HTR-8/SVneo (cell line): ENCODE measurements at places on chromosomes 2 and 18.

GRCh38 chr2:196821195-196821594 lies 12.0 kb upstream of the C2orf66 start:
- DNase-seq = no peak

DNA sequence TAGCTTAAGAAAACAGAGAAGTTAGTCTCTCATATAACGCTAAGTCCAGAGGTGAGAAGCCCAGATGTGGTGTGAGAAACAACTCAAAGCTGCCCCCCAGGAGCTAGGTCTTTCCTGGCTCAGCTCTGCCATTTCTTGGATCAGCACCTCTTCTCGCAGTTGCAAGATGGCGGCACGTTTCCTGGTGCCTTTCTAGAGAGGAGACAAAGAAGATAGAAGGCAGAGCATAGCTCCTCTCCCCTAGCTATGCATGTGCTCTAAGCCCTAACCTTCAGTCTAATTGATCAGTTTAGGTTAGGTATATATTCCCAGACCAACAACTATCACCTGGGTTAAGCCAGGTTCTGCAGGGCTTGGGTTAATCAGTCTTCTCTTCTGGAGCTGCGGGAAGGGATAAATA lies 119.5 kb upstream of the RAB12 start:
- DNase-seq = no peak

DNA sequence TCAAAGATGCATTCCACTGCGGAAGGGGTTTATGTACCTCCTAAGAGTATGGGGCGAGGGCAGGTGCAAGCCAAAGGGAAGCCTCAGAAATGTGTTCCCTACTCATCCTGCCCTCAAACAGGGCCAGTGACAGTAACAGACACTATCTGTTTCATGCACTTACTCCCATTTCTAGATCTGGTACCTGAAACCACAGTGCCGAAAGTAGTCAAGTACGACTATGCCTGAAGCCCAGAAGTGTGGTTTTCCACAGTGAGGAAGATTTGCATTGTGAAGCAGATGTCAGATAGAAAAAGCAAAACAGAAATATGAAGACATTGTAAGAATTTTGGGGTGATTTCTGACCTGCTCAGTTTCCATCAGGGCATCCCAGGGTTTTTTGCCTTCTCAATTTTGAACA lies 748.7 kb downstream of the RNF144A start:
- no peak for DNase-seq

DNA sequence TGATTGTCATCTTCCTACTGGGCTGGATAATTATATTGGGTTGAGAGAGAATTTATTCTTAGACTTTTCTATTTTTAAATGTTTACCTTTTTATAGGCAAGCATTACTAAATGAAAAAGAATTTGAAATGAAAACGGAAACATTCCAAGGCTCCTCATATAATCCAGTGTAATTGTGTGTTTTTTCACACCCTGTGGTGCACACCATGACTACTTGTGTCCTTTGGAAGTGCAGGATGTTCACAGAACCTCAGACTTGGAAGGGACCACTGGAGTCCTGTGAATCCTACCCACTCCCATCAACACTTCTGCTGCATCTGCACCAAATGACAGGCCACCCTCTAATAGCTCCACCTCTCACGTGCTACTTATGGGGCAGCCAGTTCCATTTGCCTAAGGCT lies 48.0 kb downstream of the NAT8 start:
- no peak for DNase-seq

- no peak for DNase-seq
Measured at GRCh38 chr2:240505910-240506309, 51.9 kb downstream of the ANKMY1 start.

DNA sequence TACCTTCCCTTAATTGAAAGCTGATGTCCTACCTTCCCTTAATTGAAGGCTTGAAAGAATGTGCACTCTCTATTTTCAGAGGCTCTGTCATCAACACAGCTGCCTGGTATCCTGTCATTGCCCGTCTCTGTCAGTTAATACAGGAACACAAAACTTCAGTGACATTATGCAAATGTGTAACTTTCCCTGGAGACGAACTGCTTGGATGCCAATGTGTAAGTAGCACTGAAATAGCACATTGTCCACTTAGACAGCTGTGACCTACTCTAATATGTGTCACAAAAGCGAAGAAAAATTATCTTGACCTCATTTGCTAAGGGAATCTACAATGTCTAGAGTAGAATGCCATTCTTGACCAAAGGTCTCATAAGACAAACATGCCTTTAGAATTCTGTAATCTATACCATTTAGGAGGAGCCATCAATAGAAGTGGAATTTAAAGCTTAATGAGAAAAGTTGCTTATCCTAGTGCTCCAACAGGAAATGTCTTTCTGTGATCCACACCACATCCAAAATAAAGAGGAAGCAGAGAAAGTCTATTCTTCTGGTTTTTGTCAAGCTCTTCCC lies 138.1 kb downstream of the BARD1 start:
- DNase-seq = no peak

GRCh38 chr2:233346376-233346775 lies 7.9 kb upstream of the DGKD start:
- DNase-seq = no peak

- DNase-seq = peak; percentile 77
Measured at GRCh38 chr2:240579771-240580614, 6.5 kb upstream of the CAPN10 start.

GRCh38 chr2:218648787-218649100 lies 10.7 kb downstream of the ZNF142 start:
- DNase-seq = no peak

- no peak for DNase-seq
Measured at GRCh38 chr18:11664286-11664685, 24.8 kb upstream of the GNAL start.

- DNase-seq = no peak
Measured at GRCh38 chr18:8797206-8797605, 91.8 kb downstream of the MTCL1 start.

GRCh38 chr18:78683191-78684010 lies 296.2 kb upstream of the SALL3 start:
- DNase-seq = no peak

DNA sequence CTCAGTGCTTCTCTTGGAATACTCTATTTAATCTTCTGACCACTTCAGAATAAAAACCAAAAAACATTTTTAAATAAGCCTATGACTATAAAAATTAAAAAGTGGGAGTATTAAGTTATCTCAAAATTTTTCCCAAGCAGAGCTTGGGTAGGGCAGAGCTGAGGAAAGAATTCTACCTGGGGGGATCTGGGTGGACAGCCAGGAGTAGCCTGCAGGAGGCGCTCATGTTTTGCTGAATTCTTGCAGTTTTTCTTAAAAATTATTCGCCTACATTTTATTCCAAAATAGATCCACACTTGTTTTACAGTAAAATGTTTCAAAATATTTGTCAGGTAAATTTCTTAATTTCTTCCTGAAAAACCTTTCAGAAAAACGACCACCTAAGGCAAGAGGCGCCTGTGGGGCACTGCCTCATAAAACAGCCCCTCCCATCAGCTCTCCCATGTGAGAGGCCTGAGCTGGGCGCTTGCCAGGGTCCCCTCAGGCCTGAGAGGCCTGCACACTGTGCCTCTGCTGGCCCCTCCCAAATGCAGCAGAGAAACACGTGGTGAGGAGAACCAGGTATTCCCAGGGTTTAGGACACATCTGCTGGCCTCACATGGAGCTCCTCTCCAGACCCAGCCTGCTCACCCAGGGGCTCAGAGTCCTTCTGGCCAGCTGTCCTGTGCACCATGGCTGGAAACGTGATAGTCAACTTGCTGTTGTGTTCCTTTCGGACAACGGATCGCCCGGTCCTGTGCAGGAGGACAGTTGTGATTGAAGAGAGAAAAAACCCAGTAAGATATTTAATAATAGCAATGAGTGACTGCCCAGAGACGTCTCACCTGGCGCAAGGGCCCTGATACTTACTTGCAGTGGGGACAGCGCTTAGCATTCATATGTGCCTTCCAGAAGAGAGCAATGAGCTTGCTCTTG lies 17.5 kb downstream of the POLR1A start:
- no peak for DNase-seq

GRCh38 chr2:98454500-98455235 lies 10.0 kb downstream of the INPP4A start:
- DNase-seq = peak; percentile 73

- no peak for DNase-seq
Measured at GRCh38 chr18:12254136-12254819, at the start of gene CIDEA. Gene CIDEA (plus strand): TSS chr18:12254361. CDS start chr18:12254384, 23 bp downstream.

DNA sequence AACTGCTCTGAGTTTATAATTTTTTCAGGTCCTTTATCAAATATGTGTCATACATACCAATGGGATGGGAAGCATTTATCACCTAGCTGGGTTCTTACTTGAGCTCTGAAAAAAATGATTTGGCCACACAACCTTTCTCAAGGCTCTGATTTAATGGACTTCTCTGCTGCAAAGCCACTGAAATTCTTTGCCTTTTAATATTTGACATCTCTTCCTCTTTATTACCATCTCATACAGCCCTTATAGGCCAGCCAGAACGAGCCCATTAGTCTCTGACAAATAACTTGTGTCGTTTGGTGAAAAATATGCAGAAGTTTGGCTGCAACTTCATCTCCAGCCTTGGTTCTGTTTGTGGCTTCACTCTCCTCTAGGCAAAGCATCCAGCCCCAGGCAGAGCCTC lies 249.1 kb downstream of the ATAD2B start:
- no peak for DNase-seq

- DNase-seq = no peak
Measured at GRCh38 chr2:25194576-25195122, 26.3 kb upstream of the POMC start.

DNA sequence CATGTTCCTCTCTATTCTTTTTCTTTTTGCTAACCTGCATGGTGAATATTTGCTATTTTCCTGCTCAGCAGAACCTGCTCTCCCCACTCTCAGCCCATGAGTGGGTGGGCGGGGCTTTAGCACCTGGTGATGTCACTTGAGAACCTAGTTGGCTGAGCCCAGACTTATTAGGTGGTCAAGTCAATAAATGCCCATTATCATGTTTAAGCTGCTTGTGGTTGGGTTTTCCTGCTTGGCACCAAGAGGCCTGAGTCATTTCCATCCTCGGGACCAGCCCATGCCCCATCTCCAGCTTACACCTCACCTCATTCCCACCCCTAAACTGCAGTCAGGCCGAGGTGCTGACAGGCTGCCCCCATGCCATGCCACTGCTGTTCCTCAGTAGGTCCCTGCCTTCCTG lies 226.6 kb downstream of the ANKRD30B start:
- peak; percentile 10 for DNase-seq

DNA sequence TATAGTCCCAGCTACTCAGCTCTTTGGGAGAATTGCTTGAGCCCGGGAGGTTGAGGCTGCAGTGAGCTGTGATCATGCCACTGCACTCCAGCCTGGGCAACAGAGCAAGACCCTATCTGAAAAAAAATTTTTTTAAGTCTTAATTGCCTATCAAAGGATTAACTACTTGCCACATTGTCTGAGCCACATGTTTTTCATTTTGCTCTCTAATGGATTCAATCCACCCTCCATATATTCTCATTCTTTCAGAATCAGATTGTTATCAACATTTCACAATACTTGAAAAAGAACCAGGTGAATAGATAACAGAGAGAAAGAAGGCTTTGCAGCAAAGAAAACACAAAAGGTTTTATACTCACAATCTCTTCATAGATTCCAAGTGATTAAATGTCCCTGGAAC lies 61.0 kb downstream of the PXDN start:
- DNase-seq = no peak

GRCh38 chr2:30193104-30193681 lies 38.1 kb upstream of the LBH start:
- DNase-seq = no peak

DNA sequence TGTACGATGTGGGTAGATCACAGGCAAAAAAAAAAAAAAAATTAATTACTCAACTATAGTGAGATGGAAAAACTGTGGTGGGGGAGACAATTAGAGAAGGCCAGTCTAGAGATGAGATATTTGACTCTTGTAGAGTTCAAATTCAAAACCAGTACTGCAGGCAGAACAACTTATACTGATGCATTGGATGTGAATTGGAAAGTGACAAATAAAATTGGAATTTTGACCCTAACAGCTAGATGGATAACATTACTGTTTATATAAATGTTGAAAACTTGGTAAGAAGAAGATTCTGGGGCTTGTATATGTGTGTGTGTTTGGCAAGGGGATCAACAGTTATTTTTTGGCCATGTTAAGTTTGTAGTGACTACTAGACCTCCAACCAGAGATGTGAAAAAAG lies 256.9 kb downstream of the RND3 start:
- no peak for DNase-seq

GRCh38 chr2:84694088-84694622 lies 177.9 kb downstream of the DNAH6 start:
- DNase-seq = no peak

- DNase-seq = no peak
Measured at GRCh38 chr2:231565887-231566594, 26.6 kb upstream of the TEX44 start.

GRCh38 chr2:181139831-181140230 lies 159.4 kb downstream of the UBE2E3 start:
- DNase-seq = no peak

GRCh38 chr2:130374587-130375290 lies 18.9 kb downstream of the PTPN18 start:
- peak; percentile 46 for DNase-seq

DNA sequence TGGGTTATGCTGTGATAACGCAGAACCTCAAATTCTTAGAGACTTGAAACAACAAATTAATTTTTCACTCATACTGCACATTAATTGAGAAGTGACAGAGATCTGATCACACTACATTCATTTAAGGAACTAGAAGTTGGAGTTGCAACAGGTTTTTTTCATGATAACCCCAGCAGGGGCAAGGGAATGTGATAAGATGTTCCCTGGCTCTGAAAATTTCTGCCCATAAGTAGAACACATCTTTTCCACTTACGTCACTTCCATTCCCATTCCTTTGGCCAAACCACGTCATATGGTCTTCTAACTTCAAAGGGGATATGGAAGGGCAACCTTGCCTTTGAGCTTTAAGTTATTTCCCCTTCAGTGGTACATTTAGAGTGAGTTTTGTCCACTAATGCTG lies 29.7 kb upstream of the PSME4 start:
- no peak for DNase-seq

GRCh38 chr2:46813020-46813415 lies 102.6 kb downstream of the MCFD2 start:
- no peak for DNase-seq

- DNase-seq = no peak
Measured at GRCh38 chr2:114001937-114002336, 112.0 kb downstream of the ACTR3 start.

DNA sequence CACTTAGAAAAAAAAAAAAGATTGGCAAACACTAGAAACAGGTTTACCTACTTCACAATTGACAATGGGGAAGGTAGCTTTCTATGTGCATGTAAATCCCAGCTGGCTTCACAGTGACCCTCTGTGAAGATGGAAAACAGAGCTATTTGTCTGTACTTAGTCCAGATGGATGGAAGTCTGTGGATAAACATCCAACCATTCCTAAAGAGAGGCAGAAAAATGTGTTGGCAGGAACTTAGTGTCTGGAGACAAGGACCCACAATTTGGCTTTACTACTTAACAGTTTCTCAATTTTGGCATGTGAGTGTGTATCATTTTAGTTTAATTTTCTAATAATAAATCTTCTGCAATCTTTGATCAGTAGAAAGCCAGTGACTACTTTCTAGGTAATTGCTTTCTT lies 154.4 kb downstream of the RAD51AP2 start:
- no peak for DNase-seq

DNA sequence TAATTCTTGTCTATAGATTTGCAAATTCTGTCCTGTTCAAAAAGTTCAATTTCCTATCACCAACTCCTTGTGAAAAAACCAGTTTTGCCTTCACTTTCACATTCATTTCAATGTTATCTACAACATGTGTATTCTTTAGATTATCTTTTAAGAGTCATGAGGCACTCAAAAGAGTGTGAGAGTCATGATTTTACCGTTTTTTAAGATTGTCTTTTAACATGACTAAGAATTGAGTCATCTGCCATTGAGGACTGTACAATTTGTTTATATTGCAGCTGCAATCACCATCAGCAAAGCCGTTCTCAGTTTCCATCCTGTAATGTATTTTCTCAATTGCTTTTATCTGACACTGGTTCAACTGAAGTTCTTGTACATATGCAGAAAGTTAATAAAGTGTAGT lies 275.8 kb downstream of the LNPK start:
- DNase-seq = no peak
